COLO829 (cell line): ENCODE measurements at places on chromosomes 16 and 17.

GRCh38 chr17:43778337-43779144, at the start of gene DUSP3:
Gene DUSP3 (minus strand): TSS chr17:43778977. CDS start chr17:43778924, 53 bp downstream.
- peak; percentile 92 for DNase-seq

- DNase-seq = no peak
Measured at GRCh38 chr17:62757500-62757951, 50.6 kb downstream of the MARCHF10 start.

- DNase-seq = no peak
Measured at GRCh38 chr16:80440667-80441066, 100.1 kb upstream of the DYNLRB2 start.

DNA sequence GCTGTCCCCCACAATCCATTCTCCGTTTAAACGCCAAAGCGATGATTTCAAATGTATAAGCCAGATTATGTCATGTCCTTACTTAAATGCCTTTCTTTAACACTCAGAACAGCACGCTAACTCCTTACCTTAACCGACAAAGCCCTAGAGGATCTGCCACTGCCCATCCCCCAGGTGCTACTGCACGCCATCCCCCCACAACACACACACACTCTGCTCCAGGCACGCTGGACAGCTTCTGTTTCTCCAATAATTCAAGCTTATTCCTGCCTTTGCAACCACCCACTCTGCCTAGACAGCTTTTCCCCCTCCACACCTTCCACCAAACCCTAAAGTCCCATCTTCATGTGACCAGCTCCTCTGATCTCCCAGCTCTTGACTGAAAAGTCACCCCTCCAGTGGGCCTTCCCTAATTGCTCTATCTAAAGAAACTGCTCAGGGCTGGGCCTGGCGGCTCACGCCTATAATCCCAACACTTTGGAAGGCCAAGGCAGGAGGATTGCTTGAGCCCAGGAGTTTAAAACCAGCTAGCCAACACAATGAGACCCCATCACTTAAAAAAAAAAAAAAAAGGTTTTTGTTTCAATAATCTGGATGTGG, 38.9 kb upstream of the RPL38 start:
- DNase-seq = no peak

GRCh38 chr16:85157813-85158742, 45.8 kb upstream of the CIBAR2 start:
- no peak for DNase-seq

GRCh38 chr16:23081675-23082119, 67.6 kb downstream of the USP31 start:
- no peak for DNase-seq

- DNase-seq = no peak
Measured at GRCh38 chr16:31695667-31696066, 168.0 kb downstream of the AHSP start.

DNA sequence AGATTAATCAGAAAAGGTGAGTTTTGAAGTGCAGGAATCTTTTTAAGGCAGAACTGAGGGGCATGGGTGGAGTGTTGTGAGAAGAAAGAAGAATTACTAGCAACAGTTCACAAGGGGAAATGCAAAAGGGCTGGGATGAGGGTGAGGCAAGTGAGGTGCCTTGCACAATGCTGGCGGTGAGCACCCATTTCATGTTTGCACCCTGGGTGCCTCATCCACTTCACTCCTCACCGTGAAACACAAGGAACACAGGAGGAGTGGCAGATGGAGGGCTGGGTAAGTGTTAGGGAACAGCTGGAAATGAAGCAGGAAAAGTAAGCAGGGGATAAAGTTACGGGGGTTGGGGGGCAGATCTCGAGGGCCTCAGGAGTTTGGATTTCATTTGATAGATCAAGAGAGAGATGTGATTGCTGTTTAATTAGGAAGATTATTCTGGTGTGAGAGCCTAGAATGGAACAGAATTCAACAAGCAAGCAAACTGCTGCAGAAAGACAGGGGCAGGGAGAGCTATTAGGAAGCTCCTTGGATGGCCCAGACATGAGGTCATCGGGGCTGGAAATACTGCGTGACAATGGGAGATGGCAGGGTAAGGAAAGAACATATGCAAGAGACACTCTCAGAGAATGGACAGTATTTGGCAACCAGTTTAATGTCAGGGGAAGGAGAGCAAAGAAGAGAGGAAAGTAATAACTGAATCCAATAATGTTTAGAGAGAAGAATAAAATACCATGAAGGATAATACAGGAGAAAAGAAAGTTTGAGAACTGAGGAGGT, 8.3 kb upstream of the HEATR6 start:
- no peak for DNase-seq

GRCh38 chr17:28744972-28745785, 1.4 kb downstream of the TRAF4 start:
- peak; percentile 58 for DNase-seq

GRCh38 chr16:22239131-22239805, 33.2 kb downstream of the EEF2K start:
- DNase-seq = no peak

DNA sequence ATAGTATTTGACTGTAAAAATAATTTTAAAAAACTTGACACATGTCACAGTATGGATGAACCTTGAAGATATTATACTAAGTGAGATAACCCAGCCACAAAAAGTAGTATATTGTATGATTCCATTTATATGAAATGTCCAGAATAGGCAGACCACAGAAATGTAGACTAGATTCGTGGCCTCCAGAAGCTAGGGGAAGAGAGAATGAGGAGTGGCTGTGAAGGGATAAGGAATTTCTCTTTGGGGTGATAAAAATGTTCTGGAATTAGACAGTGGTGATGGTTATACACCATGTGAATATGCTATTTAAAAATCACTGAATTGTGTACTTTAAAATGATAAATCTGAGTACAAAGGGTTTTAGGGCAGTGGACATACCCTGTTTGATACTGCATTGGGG, 253.1 kb upstream of the DYNLRB2 start:
- DNase-seq = no peak

DNA sequence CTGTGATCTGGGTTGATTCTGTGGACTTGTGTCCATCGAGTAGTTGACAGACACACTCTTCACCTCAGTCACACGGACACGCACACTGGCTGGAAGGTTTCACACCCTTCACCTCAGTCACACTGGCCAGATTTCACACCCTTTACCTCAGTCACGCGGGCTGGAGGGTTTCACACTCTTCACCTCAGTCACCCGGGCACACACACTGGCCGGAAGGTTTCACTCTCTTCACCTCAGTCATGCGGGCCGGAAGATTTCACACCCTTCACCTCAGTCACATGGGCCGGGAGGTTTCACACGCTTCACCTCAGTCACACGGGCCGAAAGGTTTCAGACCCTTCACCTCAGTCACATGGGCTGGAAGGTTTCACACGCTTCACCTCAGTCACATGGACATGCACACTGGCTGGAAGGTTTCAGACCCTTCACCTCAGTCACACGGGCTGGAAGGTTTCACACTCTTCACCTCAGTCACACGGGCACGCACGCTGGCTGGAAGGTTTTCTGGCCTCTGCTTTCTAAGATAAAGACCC, 96.2 kb downstream of the PGS1 start:
- DNase-seq = no peak

DNA sequence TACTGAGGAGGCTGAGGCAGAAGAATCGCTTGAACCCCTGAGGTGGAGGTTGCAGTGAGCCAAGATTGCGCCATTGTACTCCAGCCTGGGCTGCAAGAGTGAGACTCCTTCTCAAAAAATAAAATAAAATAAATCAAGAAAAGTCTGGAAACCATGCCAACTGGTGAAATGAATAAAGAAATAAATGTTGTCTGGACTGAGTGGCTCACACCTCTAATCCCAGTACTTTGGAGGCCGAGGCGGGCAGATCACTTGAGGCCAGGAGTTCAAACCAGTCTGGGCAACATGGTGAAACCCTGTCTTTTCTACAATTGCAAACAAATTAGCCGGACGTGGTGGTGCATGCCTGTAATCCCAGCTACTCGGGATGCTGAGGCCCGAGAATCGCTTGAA, 744 bp upstream of the LRRC37A3 start:
- no peak for DNase-seq

- no peak for DNase-seq
Measured at GRCh38 chr17:13353590-13353989, 248.1 kb downstream of the HS3ST3A1 start.

DNA sequence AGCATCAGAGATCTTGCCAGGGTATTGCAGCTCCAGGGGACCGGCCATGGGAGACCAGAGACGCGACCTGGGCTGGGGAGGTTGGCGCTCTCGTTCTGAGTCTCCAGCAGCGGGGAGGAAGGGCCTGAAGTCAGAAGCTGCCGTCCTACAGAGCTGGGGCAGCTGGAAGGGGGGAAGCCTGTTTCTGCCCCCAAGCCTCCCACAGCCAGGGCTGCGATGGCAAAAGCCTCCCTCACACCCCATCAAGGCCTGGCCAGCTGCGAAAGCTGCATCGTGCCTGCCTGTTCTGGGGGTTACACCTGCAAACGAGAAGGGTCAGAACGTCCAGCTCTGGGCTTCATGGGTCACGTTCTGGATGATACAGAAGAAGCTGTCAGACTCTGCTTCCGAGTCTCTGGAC, 26.1 kb downstream of the MAPK8IP3 start:
- DNase-seq = no peak

- DNase-seq = no peak
Measured at GRCh38 chr17:16981928-16982327, 10.0 kb upstream of the TNFRSF13B start.

DNA sequence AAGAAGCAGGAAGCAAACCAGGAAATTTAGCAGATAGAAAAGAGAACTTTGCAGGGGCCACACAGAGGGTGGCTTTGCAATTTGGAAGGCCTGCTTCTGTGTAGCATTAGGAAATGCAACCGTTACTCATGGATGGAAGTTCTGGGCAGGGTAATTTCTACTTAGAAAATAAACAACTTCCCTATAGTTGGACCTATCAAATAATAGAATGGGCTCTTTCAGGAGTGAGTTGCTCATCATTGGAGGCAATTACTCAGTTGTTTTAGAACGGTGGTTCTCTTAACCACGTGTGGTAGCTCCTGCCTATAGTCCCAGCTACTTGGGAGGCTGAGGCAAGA, 25.8 kb upstream of the HS3ST2 start:
- DNase-seq = no peak

DNA sequence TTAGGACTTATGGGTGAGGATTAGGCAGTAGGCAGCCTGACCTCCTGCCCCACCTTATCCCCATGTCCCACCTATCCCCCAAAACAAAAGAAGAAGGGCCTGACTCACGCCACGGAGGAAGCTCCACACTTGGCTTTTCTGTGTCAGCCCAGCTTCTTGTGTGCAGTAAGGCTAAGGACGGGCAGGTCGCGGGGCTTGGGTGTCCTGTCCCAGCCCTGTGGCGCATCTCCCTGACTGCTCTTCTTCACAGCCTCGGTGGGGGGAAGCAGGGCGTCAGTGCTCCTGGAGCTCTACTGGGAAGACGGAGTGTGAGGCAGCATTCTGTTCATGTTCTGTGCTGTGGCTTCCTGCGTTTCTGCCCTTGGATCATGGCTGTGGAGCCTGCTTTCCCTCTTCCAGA, 34.6 kb upstream of the ALDH3A2 start:
- no peak for DNase-seq

DNA sequence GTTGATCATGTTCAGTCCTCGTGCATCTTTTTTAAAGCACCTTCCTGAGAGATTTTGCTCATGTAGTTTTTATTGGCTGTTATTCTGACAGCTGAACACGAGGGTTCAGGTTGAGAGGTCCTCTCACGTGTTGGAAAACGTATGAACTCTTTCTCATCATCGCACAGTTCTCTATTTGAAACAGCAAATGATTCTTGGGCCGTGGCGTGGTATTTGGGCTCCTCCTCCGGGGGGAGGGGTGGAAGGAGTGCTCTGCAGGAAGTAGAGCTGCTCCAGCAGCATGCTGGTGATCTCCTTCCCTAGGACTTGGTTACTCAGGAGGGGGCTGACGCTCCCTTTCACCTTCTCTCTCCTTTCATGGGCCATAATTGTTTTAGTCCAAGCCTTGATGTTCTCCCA, 70.4 kb downstream of the KSR1 start:
- no peak for DNase-seq

DNA sequence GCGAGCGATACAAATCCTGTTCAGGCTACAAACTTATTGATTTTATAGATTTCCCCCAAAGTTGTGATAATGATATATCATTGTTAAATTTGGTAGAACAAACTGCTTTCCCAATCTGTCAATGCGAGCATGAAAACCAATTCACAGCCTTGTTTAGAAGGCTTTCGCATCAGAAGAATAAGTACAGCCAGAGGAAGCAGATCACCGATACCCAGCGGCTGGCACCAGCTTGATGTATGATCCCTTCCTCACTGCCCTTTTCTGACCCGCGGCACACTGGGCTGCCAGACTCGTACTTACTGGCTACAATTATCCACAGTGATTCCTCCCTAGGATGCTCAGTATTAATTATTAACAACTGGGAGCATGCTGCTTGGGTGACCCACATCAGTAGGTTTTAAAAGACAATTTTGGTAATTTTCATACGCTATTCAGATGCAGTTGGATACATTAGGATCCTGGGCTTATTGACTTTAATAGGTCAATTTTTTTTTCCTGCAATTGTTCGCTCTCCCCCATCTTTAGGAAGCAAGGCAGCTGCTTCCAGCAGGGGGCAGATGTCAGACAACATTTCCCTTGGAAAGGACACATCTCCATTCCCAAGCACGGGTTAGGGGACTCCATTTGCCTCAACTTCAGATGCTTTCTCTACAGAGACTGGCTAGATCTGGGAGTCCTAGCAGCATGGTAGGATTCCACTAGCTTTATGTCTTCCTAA, 582.7 kb upstream of the PSMD7 start:
- DNase-seq = no peak

- DNase-seq = no peak
Measured at GRCh38 chr17:37829592-37830123, 84.8 kb upstream of the HNF1B start.

DNA sequence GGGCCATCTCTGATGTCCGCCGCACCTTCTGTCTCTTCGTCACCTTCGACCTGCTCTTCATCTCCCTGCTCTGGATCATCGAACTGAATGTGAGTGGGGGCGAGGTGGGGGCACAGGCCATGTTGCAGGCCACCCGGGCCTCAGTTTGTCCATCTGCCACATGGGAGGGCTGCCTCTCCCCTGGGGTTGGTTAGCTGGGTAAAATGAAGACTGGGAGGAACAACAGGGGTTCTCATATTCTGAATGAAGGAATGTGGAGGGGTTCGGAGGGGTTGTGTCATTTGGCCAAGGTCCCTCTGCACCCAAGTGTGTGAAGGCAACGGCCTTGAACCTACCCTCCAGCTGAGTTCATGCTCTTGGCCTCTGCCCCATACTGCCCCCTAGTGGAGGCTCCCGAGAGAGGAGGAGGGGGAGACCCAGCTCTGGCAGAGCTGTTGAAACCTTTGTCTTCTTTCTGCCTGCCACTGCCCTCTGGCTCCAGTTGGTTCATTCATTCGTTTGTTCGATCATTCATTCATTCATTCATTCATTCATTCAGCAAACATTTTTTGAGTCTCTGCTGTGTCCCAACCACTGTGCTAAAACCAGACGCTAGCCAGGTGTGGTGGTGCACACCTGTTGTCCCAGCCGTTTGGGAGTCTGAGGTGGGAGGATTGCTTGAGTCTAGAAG, 11.4 kb upstream of the TCAP start:
- DNase-seq = peak; percentile 70
